ENCODE measurements at places on chromosomes 2 and 18.

DNA sequence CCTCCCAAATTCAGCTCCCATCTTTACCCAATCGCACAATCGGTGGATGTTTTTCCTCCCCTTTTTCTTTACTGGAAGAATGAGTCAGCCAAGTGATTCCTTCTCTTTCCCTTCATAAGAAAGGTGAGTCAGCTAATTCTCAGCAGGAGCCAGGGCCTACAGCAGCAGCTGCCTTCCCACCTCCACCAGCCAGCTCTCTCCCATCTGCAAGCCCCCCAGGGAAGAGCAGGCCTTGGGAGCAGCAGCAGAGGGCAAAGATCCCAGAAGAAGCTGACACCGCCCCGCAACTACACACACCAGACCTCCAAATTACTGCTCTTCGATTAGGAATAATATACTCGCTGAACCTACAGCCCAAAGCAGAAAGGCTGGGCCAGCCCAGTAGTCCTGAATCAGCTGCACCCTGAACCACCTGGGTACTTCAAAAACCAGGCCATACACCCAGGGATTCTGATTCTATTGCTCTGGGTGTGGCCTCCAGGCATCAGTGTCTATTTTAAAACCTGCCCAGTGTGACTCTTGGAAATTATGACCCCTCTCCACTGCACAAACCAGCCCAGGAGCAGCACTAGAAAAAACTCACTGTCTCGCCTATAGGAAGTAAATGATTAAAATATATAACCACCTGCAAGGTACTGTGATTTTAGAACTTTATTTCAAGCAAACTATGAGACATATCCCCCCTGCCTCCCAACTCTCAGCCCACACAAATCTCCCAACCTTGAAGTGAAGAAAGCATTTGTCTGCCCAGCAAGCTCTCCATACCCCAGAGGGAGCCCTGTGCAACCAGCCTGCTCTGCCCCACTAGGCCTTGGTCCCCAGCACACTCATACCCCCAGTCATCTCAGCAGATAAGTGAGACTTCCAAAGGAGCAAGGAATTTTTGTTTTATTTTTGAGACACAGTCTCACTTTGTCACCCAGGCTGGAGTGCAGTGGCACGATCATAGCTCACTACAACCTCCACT is 7.3 kb downstream of the SFXN5 start:
- no peak for DNase-seq

- DNase-seq, result no peak
Measured at GRCh38 chr2:31256611-31257382, 22.8 kb downstream of the EHD3 start.

GRCh38 chr2:194566907-194567660 is 1089.9 kb upstream of the SLC39A10 start:
- DNase-seq, result no peak

DNA sequence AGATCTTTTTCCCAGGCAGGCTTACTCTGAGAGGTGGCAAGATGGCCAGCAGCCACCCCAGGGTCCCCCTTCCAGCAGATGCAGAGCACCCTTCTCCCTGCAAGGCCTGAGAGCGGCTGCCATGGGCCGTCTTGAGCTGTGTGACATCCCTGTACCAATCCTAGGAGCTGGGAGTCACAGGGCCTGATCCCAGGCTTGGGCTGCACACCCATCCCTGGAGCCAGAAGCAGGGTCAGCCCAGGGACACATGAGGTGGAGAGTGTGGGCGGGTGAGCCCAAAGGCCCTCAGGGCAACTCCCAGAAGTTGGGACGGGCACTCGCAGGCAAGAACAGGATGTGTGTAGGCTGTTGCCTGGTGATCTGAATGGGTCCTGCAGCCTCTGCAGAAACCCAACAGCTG is 40.5 kb downstream of the CROCC2 start:
- peak; percentile 32 for DNase-seq

GRCh38 chr2:134683561-134684112 is 35.2 kb downstream of the TMEM163 start:
- no peak for DNase-seq

DNA sequence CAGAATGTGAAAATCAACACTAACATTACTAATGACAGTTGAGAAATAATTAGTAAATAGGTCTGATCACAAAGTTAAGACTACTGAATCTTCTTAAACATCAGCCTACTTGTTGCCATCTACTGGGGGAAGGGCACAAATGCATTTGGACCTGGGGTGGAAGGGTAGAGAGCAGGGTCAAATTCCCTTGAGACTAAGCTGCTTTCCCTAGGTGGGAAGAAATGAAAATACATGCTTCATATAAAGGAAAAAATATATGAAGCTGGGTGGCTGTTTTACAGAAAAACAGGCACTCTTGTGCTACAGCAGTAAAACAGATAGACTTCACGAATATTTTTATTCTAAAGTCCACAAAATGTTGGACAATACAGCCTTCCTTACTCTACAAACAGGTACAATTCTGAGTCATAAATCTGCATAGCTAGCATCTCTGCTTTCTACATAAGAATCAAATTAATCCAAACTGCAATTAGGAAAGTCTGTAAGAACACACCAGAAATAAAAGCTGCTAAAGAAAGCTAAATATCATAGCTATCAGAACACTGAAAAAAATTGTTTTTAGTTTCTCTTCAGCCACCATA is 10.9 kb downstream of the TRIP12 start:
- no peak for DNase-seq

GRCh38 chr2:18626256-18626668 is 36.9 kb upstream of the NT5C1B start:
- DNase-seq, result no peak

DNA sequence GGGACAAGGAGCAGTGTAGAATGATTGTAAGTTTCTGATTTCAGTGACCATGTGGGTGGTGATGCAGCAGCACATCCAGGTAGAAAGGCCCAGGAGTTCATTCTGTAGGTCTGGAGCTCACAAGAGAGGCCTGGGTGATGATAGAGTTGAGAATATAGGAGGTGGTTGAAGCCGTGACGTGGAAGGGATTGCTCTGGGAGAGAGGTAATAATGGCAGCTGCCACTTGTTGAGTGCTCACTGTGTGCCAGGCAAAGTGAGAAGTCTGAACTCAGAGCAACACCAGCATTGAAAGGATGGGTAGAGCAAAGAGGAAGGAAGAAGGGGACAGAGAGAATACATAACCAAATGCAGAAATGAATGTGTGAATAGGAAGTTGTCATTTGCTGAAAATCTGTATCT is 3.3 kb downstream of the TTLL4 start:
- no peak for DNase-seq

- DNase-seq, result no peak
Measured at GRCh38 chr18:24674200-24674599, 213.8 kb downstream of the HRH4 start.

DNA sequence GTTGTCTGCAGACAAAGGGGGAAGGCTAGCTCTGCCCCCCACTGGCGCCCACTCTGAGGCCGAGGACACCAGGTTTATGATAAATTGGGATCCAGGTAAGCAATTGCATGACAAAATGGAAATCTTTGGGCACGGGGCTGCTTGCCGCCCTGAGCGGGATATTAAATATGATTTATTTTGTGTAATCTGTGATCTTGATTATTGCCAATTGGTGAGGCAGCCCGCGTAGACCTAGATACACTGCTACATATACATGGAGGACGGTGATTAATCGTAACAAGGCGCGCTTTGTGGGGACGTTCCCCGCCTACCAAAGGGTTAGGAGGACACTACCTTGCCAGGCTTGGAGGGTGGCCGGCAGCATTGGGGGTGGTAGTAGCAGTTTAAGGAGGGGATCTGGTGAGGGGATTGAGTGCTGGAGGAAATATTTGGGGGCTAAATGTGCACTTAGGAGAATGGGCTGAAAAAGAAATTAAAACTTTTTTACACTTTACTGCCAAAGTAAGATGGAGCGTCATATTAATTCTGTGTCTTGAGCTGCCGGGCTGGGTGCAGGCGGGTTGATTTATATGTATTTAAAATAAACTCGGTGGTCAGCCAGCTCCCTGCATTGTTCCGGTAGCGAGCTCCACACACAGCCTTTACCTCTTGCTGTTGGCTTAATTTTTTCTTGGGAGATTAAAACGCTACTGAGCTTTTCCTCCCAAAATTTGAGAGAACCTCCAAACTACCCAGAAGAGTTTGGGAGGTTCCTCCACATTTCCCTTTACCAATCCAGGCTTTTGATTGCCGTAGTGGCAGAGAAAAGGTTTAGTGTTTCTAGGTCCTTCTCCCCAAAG is 4.1 kb downstream of the HOXD3 start:
- no peak for DNase-seq

- no peak for DNase-seq
Measured at GRCh38 chr2:99238599-99238998, 16.9 kb downstream of the LYG2 start.

GRCh38 chr2:191676790-191677645 is 918 bp upstream of the NABP1 start:
- DNase-seq, result no peak

DNA sequence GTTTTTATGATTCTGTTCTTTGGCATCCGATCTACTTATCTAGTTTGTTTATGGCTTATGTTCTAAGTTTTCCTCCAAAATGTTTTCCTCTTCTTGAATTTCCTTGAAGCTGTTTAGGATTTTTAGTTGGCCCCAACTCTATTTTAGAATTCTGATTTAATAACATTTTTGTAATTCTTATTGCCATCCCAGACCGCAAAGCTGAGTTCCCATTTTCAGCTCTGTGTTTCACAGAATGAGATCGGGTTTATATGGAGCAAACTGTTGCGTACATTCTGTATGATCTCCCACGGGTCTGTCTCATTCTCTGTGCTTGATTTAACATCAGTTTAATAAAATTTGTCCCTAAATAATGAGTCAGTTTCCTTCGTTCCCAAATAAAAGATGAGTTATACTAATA is 59.3 kb downstream of the DPP4 start:
- no peak for DNase-seq

GRCh38 chr2:118169359-118170005 is 81.2 kb downstream of the INSIG2 start:
- DNase-seq, result no peak

DNA sequence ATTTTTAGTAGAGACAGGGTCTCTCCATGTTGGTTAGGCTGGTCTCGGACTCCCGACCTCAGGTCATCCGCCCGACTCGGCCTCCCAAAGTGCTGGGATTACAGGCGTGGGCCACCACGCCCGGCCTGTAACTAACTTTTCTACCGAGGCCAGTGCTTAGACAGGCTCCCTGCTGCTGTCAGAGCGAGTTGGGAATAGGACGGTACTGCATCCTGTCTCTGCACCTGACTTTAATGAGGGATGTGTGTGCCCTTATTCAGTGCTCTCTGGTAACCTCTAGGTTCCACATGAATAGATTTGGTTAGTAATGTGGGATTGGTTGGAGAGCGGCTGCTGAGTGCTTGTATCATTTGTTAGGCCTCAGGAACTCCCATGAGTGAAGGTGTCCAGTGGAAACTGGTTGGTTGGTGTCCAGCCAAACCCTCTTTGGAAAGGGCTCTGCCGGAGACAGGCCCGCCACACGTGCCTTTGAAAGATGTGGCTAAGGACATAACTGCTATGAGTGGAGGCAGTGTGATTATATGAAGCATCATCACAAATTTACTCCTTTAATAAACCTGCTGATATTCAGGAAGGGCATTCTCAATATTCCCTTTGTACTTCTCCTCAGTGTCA is 36.6 kb downstream of the MYOM1 start:
- DNase-seq, result no peak

DNA sequence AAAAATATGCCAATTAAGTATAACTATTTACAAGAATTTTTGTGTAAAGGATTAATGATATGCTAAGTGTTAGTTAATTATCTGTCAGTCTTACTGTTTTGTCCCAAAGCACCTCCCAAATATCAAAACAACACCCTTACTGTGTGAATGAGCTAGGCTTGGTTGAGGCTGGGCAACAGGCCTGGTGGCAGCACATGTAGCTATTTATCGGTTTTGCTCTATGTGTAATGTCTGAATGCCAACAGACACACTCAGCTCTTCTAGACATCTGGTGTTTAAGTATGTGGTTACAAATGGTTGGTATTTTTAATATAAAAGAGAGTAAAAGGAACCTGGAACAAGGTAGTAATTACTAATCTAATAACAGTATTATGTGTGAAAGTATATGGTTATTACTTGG is 175.3 kb downstream of the RAB3GAP1 start:
- no peak for DNase-seq

GRCh38 chr2:68739595-68740399 is 5.2 kb downstream of the ARHGAP25 start:
- DNase-seq, result no peak

- DNase-seq, result no peak
Measured at GRCh38 chr2:24766609-24767008, 26.6 kb downstream of the PTRHD1 start.

DNA sequence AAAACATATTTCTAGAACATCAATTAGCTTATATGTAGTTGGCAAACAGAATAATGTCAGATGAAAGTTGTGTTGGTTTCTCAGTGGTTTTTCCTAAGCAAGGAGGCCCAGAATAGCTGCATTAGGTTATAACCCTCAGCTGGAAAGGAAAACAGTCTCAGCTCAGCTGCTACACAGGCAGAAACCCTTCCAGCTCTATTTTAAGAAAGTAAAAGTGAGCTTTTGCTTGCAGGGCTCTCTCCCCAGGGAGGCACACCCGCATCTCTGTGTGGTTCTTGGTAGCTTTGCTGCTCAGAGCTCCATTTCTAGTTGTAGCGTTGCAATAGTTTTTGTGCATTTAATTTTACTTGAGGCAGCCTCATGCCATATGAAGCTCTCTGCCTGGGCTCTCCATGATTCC is 54.6 kb downstream of the PIKFYVE start:
- no peak for DNase-seq

- no peak for DNase-seq
Measured at GRCh38 chr2:27306136-27306535, 2.1 kb downstream of the UCN start.

DNA sequence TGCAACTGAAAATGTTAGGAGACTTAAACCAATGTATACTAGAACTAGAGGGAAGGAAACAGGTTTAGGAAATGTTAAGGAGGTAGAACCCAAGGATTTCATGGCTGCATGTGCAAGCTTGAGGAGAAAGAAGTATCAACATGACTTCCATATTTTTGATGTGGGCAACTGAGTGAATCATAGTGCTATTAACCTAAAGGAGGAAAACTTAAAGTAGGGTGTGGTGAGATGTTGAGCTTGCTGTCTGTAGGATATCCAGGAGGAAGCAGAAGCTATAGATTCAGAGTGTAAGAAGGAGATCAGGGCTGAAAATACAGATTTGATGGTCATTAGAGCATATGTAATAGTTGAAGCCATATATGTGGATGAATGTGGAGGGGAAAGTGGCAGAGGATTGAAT is 31.5 kb downstream of the NDC80 start:
- no peak for DNase-seq

DNA sequence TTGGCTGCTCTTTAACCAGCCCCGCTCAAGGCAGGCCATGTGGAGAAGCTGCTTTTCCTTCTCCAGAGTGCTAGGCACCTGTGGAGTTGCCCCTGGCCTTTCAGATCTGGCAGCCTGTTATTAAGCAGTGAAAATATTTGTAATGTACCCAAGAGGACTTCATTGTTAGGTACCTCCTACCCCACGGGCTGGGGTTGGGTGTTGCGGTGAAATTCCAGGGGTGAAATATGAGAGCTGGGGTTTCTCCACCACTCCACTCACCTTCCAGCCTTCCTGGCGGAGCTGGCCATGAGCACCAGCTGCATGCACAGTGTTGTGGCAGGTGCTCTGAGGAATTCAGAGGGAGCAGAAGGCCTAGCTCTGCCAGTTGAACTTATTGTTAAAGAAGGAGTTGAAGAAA is 39.1 kb downstream of the NTSR2 start:
- no peak for DNase-seq

Data from suprapubic skin (tissue), 4 donors.